Activated T-cell treated with anti-CD3 and anti-CD28 coated beads for 1 hour (primary cell): ENCODE measurements at places on chromosomes 12 and 14.
A peak's percentile ranks its signal among the peaks of the same experiment; 100 is the strongest.

- DNase-seq: no peak
These were observed 61.7 kb upstream of the VRK1 start for GRCh38 chr14:96735526-96735925.

DNA sequence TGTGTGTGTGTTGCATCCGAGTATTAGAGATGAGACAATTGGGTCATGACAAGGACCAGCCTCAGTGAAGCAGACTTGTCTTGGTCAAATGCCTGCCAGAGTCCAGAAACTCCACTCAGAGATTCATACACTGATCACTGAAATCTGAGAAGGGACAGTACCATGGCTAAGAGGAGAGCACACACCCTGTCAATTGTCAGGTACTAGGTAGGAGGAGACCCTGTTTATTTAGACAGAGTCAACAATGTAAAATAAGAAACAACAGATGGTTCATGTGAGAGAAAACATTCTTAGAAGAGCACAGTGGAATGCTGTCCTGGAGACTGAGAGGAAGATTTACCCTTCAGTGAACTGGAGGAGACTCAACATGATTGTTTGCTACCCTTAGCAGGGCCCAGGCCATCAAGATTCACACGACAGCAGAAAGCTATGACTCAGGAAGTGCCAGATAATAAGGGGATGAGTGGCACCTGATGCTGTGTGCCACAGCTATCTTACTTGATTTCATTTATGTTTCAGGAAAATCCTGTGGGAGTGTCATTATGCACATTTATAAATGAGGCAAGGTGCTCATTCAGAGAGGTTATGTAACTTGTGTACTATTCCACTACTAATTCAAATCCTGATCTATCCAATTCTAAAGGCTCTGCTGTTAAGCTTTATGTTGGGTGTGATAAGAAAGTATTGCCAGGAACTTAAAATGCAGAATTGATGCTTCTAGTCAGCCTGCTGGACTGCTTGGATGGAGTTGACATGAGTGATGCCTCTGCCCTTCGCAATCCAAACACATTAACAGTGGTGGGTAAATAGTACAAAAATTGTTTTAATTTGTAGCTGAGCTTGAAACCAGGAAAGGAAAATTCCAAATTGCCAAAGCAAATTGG is 136.6 kb upstream of the NEDD1 start:
- DNase-seq: no peak

DNA sequence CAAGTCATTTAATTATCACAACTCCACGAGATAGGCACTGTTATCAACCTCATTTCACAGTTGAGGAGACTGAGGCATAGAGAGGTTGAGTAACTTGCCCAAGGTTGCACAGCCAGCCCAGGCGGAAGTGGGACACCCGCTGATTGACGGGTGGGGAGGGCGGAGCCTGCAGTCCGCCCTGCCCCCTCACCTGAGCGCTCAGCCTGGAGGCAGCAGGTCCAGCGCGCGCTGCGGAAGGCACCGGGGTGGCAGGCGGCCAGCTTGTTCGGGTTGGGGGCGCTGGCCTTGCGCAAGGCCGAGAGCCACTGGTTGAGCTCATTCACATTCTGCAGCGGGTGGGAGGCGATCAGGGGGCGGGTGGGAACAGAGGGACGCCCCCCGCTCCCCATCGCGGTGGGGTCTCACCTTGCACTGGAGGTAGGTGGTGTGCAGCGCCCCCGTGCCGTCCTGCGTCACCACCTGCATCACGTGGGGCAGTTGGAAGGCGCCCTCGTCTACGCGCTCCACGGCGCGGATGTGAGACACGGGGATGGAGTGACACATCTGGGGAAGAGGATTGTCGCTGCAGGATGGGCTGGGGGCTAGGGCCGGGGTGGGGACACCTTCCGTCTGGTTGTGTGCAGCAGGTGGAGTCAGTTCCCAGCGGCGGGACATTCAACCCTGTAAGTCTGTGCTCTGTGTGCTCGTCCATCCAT is 31.7 kb downstream of the RASAL1 start:
- peak; percentile 41 for DNase-seq

- DNase-seq: no peak
These were observed 18.0 kb downstream of the NIN start for GRCh38 chr14:50812856-50813543.

DNA sequence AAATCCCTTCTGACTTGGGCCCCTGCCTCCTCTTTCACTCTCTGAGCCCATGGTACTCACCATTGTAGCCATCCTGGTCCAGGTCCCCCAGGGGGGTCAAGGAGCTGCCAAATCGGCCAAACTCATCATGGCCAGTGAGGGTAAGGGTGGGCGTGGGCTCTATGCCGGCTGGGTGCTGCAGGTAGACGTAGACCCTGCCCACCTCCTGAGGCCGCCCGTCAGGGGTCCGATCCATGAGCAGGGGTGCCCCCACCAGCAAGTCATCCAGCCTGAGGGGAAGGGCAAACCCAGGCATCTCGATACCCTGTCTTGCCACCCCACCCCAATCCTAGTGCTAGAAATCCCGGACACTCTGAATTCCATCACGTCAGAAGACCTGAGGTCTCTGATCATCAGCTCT is 14.0 kb downstream of the ITGA5 start:
- DNase-seq: no peak

GRCh38 chr12:127399451-127399850 is 867.5 kb upstream of the TMEM132C start:
- DNase-seq: no peak

DNA sequence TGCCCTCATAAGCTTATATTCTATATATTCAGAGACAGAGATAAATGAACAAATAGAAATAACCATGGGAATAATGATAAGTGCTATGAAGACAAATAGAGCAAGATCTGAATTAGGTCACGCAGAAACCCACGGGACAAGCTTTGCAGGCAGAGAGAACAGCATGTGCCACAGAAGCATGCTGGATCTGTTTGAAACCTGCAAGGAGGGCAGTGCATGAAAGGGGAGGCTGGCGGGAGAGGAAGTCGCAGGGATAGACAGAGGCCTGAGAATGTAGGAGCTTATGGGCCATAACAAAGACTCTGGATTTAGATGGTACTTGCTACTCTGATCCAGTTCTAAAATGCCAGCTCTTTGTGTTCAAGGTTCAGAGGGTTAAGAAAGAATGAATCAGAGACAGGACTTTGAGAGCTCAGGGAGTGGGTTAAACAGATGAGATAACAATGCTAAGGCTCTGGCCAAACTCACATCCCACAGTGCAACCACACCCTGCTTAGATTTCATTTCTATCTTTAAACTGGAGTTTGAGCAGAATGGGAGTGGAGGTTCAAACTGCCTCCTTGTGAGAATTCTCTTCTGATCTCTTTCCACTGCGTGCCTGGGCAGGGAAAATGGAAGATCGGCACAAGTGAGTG is 49.2 kb upstream of the PPP1R12A start:
- DNase-seq: no peak

- DNase-seq: no peak
These were observed 59.9 kb downstream of the HCAR2 start for GRCh38 chr12:122643207-122643805.

GRCh38 chr14:60188696-60189095 is 23.5 kb upstream of the DHRS7 start:
- DNase-seq: no peak

DNA sequence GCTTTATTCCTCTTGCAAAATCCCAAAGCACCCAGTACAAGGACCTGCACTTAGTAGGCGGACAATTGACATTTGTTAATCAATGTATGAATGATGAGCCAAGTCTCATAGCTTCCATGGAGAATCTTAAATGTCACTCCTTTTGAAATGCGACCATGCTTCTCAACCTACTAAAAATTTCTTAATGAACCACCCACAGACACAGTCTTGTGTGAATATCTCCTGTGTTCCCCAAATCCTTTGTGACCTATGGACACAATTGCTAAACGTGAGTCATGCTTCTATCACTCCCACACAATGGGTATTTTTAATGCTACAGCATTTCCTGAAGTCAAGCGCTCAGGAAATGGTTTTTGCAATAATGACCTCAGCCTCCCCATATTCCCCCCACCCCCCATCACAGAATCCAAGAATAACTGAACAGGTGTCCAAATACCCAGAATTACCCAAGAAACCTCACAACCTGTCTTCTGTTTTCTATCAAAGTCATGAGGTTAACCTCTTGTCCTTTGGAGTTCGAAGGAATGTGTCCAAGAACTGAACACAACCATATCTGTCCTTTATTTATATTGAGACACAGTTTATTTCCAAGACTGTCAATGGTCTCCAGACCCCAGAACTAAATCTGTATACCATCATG is 163.6 kb upstream of the PLEKHG7 start:
- DNase-seq: no peak

DNA sequence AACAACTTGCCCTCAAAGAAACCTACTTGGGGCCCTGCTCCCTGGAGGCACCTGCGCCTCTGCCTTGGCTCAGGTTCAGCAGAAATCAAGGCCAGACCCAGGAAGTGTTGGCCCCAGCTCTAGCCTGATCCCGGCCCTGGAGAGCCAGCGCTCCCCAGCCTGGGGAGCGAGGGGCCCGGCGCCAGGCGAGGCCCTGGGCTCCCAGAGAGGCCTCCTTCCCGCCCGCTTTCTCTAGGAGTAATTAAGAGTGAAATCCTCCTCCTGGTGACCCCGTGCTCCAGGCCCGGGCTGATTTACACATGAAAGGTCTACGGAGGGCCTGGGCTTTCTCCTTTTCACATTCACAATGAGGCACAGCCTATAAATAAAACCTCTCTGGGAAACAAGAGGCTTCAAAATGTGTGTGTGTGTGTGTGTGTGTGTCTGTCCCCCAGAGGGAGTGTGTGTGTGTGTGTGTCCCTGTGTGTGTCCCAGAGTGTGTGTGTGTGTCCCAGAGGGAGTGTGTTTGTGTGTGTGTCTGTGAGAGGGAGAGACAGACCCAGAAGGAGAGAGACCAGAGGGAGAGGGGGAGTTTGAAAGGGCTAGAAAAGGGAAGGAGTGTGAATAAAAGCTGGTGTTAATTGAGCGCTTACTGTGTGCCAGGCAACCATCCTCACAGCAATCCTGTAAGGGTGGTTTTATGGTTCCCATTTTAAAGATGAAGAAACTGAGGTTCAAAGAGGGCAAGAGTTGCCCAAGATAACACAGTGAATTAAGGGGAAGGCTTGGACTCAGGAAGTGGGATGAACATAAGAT is 23.8 kb upstream of the COX6A1 start:
- no peak for DNase-seq

GRCh38 chr12:40164034-40164433 is 58.2 kb upstream of the SLC2A13 start:
- no peak for DNase-seq

DNA sequence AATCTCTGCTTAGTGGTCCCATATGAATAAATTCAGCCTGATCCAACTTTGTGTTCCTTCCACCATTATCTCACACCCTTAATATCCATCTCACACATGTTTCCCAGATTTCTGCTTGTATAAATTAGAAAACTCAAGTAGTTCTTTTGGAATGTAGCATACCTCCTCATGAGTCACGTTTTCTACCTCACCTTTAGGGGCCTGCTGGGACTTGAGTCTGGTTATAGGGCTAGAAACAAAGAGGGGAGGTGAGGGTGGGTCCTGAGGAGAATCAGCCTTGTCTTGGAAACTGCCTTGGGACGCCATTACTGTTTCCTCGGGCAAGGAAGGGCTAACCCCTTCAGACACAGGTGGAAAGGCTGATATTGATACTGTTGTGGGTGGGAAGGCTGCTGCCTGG is 51.1 kb downstream of the EMP1 start:
- DNase-seq: no peak

- DNase-seq: no peak
These were observed 30.0 kb downstream of the SLC39A9 start for GRCh38 chr14:69428289-69428998.
